ENCODE measurements at places on chromosomes 7 and 10.

DNA sequence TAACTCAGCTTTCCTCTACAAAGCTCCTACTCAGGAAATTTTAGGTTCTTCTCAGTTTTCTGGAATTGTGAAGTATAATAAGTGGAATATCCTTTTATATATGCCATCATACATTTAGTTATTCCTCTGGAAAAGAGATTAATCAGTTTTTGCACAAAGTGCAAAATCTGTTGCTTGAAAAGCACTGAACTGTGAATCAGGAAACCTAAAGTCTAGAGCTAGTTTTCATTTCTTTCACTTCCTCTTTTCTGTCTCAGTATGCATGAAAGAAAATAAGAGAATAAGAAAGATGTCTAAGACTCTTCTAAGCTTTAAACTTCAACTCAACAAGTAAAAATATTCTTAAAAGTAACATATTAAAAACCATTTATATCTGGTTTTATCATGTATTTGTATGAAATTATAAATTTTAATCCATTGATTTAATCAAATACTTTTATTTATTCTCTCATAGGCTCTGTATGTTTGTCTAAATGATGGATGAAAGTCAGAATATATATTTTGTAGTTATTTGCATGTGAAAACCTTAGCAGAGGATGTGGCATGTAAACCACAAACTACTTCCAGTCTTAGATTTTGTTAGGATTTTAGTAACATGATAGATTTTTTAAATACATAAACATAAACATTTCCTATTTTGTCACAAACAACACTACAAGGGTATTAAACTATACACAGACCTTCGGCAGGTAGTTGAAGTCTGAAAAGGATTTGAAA, 1073.0 kb downstream of the XPNPEP1 start:
- no peak for DNase-seq

DNA sequence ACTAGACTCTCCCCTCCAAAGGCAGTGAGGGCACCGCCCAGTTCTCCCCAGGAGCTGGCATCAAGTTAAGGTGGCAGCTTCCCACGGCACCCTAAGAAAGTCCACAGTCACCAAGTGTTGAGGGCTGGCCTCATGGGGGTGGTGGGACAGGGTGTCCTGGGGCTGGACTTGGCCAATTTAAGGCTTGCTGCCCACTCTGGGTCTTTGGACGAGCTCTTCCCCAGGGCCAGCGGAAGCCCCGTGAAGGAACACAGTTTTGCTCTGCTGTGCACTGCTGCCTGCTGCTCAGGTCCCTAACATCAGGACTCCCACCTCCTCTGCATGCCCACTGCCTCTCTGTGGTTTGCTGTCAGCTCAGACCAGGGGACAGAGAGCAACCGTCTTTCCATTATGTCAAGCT, 57.3 kb upstream of the TMEM72 start:
- no peak for DNase-seq

- DNase-seq: peak; percentile 61
Measured at GRCh38 chr7:90613088-90613498, 17.0 kb downstream of the CDK14 start.

- no peak for DNase-seq
Measured at GRCh38 chr7:28811701-28812430, 146.3 kb downstream of the TRIL start.

DNA sequence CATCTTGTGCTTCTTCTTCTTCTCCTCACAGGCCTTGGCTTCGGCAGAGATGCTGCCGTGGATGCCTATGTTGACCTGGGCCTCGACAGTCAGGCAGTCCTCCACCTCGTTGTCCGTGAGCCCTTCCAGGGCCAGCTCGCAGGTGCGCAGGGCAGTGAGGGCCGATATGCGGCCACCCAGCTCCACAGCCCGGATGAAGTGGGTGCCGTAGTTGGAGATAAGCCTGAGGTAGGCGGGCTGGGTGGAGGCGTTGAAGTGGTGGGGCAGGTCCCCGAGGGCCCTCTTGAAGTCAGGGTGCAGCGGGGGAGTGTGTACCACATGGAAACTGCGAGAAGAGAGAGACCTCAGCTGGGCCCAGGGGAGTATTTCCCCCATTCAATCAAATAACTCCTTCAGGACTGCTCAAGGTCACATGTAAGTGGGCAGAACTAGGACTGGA, 3.7 kb downstream of the PRF1 start:
- DNase-seq: no peak

DNA sequence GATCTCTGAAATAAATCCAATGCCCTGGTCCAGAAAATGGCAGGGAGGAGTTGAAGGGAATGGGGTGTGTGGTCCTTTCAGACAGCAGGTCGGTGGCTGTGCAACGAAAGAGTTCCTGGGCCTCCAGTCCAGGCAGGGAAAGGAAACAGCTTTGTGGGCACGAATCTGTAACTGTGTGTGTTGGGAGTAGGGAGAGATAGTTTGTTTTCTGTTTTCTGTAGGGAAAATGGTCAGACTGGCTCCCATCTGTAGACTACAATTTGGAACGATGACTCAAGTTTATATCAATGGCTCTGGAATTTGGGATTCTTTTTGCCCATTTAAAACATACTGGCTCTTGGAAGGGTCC, 2.6 kb upstream of the HOXA9 start:
- no peak for DNase-seq

GRCh38 chr10:108412323-108412722, 1247.8 kb upstream of the SORCS1 start:
- DNase-seq: no peak

- DNase-seq: no peak
Measured at GRCh38 chr7:29161231-29161630, 14.9 kb upstream of the CPVL start.

DNA sequence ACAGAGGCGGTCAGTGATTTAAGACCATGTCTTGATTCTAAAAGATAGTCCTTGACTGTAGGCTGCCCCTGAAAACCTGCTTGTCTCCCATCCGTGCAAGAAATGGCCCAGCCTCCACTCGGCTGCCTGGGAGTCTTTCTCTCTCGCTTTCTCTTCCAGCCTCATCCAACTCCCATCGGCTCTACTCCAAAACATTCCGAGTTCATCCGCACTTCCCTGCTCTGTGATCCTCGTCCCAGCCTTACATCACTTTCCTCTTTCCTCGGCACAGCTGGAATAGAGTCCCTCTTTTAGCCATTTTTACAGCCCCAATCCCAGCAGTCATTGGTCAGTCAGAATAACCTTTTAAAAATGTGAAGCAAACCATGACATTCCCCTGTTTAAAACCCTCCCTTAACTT, 135.1 kb downstream of the TAX1BP1 start:
- DNase-seq: no peak
